Activated CD4-positive, alpha-beta T cell treated with anti-CD3 and anti-CD28 coated beads for 24 hours (primary cell): ENCODE measurements at places on chromosomes 2 and 18.
A peak's percentile ranks its signal among the peaks of the same experiment; 100 is the strongest.

DNA sequence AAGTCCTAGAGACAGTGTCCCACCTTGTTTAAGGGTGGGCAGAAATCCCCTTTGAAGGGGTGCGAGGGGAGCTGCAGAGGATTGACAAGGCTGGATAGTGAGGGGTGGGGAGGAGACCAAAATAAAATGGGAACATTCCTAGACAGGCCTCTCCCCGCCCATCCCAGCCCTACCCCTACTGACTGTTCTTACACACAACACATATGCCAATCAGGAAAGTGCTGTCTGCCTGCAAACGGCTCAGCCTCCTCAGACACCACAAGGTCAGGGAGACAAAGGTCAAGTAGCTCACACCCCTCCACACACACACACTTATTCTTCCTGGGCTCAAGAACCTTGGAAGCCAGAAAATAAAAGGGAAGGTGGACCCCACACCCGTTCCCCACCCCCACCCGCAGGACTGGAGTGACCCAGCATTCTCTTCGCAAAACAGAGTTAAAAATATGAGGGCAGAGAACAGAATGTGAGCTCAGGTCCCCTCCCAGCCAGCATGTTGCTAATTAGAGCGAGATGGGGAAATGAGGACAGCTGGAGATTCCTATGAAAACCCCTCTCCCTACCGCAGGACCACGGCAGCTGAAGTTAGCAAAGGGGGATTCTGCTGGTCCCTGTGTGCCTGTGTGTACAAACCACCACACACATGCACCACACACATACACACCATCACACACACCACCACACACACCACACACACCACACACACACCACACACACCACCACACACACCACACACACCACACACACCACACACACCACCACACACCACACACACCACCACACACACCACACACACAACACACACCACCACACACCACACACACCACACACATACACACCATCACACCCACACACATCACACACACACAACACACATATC, 197.8 kb downstream of the TNS1 start:
- no peak for DNase-seq

DNA sequence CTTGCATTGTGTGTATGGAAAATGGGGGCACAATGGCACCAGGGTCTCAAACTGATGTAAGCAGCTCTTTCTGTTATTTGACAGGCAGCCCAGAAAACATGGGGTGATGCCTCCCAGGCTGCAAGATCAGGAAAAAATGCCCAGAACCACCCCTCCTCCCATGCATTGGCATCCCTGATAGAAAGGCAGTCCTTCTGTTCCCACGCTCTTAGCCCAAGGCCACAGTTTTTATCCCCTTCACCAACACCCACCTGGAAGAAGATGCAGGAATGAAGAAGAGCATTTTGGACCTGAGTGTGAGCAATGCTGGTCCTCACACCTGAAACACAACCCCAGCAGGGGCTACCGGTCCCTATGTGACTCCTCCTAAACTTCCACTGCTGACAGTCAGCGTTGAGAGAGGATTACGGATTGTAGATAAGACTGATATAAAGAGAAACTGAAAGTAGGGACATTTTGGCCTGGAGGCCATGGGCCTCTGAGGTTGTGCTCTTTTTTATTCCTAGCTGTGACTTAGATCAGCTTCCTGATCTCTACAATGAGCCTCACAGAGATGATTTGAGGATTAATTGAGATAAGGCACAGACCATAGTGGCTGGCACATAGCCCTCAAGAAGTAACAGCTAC, 386.0 kb upstream of the ATP5MC3 start:
- DNase-seq: no peak

DNA sequence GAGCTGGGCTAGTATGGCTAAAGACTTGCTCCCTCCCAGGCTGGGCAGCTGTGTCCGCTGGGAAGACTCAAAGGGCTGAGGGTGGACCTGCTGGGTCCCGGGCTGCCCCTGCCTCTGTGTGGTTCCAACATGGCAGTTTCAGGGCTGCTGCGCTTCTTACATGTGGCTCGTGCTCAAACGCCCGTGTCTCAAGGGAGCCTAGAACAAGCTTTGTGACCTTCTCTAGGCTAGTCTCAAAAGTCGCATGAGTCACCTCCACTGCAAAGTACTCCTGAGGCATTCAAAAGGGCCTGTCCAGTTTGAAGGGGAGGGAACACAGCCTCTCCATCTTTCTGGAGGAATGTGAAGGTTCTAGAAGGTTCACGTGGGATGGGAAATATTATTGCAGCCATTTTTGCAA, 44.7 kb upstream of the RAB31 start:
- no peak for DNase-seq

DNA sequence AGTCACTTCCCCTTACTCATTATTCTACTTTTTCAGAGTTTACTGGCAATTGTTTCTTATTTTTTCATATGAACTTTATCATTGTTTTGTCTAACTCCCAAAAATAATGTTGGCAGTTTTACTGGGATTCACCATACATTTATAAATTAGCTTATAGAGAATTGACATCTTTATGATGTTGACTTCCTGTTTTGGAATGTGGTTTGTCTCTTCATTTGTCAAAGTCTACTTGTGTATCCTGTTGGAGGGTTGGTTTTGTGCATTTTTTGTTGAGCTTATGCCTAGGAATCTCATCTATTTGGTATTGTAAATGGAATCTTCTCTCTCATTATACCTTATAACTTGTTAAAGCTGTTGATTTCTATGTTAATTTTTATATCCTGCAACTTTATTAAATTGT, 16.4 kb downstream of the EPC2 start:
- DNase-seq: no peak

GRCh38 chr2:135818937-135819610, 17.9 kb downstream of the LCT start:
- peak; percentile 43 for DNase-seq

- no peak for DNase-seq
Observed at GRCh38 chr2:232632904-232633412, 446 bp upstream of the EFHD1 start.
